ENCODE measurements at places on chromosomes 2 and 18. TPM values are rescaled to one million over a fixed set of nuclear protein-coding genes. Genes with fewer than 3 reads are reported as not detected.

DNA sequence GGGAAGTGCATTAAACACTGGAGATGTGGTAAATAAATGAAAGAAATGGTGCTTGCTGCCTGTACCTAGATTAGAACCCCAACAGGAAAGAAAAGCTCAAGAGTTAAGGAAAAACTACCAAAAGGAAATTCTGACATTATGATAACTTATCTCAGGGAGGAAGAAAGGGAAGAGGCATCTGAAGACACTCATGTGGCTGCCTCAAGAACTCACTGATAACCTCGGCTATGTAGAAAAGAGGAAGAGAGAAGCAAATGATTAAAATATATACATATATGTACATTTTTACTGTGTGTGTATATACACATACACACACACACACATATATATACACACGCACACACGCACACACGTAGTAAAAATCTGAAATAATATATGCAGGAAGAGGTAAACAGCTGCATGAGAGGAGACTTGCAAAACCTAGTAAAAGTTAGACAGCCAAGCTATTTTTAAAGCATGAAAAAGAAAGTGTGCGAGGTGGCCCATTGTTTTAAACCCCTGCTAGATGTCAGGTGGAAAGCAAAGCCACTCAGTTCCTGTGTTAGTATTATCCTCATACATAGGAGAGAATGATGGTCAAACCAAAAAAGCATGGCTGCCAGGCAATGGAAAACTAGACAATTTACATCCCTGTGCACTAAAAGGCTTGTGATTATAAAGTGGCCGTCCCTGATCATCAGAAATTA is 483.0 kb upstream of the NRP2 start:
- DNase-seq: no peak

DNA sequence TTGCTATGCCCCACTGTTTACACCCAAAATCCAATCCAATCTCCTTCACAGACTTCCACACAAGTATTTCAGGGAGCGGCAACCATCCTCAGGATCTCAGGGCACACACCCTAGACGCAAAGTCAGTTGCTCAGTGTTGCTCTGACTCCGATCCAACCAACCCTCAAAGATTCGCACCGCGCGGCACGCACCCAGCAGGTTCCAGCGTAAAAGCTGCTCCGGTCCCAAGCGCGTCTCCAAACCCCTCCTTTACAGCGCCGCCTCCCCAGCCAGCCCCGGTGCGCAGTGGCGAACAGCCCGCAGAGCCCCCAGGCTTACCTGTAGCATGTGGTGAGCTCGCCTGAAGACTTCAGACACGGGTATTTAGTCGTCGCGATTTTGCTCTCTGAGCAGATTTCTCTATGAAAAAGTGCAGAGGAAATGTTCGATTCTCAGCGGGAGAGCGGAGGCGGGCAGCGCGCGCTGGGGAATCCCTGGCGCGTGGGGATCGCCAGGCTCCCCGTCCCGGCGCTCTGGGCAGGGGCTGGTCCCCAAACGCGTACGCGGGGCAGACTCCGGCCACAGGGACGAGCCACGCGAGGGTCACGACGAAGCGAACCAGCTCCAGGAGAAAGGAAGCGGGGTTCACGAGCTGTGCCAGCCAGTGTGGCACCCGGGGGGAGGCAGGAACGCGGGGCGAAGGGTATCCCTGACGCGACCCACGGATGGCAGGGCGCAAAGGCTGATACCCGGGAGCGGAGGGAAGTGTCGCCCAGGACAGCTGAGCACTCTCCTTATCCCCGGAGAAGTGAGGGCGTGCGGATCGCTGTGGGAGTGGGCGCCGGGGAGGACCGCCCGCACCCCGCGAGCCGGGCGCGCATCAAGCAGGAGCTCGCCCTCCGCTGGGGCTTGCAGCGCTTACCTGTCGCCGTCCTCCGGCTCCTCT is 650 bp downstream of the CCBE1 start:
- DNase-seq: peak; percentile 32

DNA sequence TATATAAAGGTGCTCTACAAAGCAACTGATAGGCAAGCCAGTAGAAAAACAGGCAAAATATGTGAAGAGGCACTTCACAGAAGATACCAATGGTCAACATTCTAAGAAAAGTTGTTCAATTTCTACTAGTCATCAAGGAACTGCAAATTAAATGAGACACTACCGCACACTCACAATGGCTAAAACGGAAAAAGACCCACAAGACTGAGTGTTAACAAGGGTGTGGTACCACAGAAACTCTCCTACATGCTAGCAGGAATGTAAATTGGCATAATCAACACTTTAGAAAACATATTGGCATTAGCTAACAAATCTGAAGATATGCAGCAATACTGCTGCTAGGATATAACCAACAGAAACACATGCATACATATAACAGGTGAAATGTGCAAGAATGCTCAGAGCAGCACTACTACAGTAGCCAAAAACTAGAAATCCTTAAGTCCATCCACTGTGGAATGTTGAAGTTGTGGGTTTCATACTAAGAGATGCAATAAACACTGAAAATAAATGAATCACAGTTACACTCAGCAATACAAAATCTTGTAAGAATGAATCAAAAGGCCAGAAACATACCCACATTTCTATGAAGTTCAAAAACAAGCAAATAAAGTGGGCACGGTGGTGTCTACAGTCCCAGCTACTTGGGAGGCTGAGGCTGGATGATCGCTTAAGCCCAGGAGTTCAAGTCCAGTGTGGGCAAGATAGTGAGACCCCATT is 9.2 kb downstream of the RNU4ATAC start:
- no peak for DNase-seq

- no peak for DNase-seq
Measured at GRCh38 chr2:239309398-239310245, 91.2 kb downstream of the HDAC4 start.

The SELENOI gene
- total RNA-seq: 20.6 TPM

The PSMA8 gene
- not detected for total RNA-seq

The IL18RAP gene
- total RNA-seq: 0.31 TPM

Measured in tongue (tissue), 3 donors.